Activated T-cell treated with anti-CD3 and anti-CD28 coated beads, Interleukin-2, amount 50 U/mL, for 72 hours (primary cell): ENCODE measurements at places on chromosomes 3 and 15.

DNA sequence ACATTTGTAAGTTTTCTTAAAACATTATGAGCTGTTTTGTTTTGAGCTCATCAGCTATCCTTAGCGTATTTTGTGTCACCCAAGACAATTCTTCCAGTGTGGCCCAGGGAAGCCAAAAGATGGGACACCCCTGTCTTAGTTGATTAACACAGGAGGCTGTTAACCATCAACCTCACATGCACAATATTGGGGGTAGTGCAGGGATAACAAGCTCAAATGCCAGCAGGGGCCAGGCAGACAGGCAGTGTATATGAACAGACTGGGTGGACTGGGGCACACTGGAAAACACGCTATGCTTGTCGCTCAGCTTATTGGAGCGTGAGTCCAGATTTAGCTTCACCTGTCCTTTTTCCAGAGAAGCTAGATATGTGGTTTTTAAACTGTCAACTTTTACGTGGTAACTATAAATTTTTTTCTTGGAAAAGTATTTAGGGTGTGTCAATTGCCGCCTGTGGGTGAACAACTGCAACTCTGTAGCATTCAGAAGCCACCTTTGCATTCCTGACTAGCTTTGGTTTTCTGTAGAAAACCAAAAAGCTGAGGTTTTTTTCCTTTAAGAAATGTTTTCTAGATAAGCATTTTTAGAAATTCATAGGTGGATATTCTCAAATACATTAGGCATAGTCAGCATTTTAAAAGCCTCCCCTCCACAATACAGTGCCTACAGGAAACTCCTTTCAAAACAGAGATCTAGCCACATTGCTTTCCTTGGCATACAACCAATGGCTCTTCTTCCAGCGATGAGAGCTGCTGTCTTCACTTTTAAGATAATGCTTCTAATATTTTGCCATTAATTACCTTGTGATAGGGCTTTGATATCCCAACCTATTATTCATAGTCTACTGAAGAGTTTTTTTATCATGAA lies 14.6 kb downstream of the PSMD6 start:
- no peak for DNase-seq

- no peak for DNase-seq
Measured at GRCh38 chr3:65960087-65960486, 78.6 kb downstream of the MAGI1 start.

GRCh38 chr15:68408971-68409370 lies 23.0 kb downstream of the ITGA11 start:
- no peak for DNase-seq

DNA sequence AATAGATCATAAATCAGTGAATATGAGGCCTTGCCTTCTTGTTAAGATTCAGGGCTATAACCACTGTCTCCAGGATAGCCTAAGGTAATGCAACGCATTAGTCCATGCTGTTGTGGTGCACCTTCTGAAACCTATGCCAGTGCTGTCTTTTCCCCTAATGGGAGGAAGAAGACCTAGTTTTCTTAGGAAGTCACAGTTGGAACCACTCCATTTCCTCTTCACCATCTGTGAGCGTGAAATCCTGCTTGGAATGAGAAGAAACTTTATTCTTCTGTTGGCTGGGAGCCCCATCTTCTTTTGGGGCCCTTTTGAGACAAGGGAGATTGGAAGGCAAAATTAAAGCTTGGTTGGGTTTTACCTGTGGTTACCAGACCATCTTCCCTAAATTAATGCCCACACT lies 25.9 kb upstream of the SLC7A14 start:
- DNase-seq = no peak

GRCh38 chr3:61080737-61081445 lies 170.4 kb downstream of the FHIT start:
- no peak for DNase-seq

- DNase-seq = no peak
Measured at GRCh38 chr15:36359286-36359685, 220.1 kb upstream of the CDIN1 start.

DNA sequence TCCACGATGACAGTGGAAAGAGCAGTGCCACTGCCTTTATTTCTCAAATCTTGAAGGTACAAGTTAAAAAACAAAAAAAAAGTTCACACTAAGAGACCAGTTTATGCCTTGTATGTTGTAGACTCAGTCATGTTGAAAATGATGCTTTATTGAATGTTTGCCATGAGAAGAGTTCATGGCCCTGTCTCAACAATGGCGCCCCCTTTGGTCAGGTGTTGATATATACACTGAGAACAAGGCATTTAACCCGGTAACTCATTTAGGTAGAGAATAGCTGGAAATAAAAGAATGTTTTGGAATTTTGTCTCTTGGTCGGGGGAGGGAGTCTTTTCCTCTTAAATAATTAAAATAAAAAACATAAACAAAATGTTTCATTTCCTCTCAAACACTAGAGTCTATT lies 145.6 kb upstream of the SLC2A2 start:
- peak; percentile 36 for DNase-seq

- no peak for DNase-seq
Measured at GRCh38 chr3:55591888-55592287, 104.8 kb upstream of the WNT5A start.

DNA sequence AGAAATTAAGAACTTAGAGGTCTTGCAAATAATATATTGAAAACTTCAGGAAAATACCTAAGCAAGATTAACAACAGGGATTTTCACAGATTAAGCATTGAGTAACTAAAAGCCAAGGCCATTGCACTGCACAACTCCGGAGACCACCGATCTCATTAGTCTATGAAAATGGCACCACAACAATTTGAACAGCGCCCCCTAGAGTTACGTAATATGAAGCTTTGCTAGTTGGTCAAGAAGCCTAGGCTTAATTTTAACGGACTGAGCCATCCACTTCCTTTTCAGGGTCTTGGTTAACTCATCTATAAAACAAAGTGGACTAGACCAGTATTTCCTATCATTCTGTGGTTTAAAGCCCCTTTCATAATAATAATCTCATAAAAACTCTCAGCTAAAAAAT lies 24.8 kb downstream of the TMEM212 start:
- no peak for DNase-seq

- no peak for DNase-seq
Measured at GRCh38 chr3:38723569-38724391, 74.3 kb upstream of the SCN5A start.

DNA sequence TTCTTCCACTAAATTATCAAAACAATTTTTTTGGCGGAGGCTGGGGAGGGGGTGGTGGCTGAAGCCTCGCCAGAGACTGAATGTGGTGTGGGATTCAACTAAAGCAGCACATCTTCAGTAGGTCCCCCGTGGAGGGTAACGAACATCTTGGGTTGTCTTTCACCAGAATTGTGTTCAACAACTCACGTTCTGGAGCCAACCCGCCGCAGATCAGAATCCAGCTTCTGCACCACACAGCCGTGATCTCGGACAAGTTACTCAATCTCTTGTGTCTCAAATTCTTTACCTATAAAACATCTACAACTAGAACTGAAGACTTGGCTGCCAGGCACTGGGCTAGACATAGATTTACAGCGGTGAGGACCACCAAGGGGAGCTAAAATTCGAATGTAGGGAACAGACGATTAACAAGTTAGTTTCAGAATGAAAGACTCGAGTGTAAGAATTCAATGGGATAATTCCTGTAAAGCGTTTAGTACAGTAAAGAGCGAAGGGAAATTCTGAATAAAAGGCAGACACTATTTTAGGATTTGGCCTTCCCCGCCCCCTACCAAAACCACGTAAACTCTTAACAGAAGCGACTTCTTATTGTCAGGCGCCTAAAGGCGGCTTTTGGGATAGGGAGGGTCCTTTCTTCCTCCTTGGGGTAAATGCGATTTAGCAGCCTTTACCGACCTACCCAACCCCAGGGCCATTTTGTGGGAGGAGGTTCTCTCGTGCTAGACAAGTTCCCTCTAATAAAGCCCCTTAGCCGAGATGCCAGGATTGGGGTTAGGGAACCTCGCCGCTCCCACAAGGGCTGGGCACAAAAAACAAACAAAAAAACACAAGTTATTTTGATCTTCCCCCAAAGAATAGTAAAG lies 697 bp upstream of the RAB5A start:
- no peak for DNase-seq

- DNase-seq = no peak
Measured at GRCh38 chr15:80093854-80094418, 34.5 kb downstream of the ZFAND6 start.

- DNase-seq = peak; percentile 2
Measured at GRCh38 chr15:38308797-38309196, 56.2 kb downstream of the SPRED1 start.

- no peak for DNase-seq
Measured at GRCh38 chr3:23994244-23994569, 49.1 kb downstream of the NR1D2 start.

DNA sequence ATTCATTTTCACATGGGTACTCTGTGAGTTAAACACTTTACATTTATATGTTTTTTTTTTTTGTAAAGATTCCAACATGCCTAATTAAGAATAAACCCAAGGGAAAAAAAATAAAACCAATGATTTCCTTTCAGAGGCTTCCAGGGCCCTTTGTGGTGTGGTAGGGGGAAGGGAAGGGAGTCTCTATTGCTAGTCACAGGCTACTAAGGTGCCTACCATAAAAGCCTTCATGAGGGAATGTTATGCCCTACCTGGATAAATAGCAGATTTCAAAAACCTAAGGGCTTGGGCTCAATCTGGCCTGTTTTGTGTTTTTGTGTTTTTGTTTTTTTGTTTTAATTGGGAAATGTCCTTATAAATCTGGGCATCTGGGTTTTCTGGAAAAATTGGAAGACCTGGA lies 38.9 kb upstream of the SSR3 start:
- DNase-seq = no peak
